ENCODE measurements at places on chromosomes 2 and 18.

GRCh38 chr2:25833566-25833965 lies 44.7 kb downstream of the ASXL2 start:
- peak; percentile 92 for DNase-seq

GRCh38 chr2:6957031-6957714 lies 40.0 kb downstream of the RNF144A start:
- DNase-seq, result no peak

DNA sequence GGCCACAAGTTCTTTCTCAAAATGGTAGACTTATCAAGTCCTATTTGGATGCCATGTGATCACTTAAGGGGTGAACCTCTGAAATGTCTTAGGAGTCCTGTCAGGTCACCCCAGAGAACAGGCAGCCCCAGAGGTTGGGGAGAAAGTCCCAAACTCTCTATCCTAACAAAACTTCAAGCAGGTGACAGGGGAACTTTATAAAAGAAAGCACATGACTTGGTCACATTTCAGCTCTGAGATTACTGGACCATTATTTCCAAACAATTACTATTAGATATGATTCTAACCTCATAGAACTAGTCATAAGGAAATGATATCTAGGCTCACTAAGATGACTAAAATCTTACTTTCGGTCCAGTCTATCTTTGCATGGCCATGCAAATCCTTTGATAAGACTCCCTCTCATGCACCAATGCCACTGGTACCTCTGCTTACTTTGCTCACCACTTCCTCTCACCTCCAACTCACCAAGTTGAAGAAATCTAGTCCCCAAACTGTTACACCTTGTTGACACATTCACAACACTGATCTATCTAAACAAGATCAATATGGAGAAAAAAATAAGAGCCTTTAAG lies 107.0 kb downstream of the GALNT14 start:
- DNase-seq, result no peak

DNA sequence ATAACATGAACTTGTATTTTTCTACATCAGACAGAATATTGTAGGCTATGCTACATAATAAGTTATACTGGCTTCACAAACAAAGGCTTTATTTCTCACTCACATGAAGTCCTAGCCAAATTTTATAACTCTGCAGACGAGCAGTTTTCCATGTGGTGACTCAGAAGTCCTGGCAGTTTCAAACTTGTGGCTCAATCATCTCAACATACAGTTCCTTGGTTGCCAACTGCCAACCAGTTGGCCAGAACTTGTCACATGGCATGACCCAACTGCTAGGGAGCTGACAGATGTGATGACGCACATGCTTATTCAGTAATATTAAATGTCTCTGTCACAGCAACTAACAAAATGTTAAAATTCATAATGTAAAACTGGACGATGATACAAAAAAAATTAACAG lies 63.8 kb upstream of the ZC3H15 start:
- peak; percentile 22 for DNase-seq

GRCh38 chr18:37176621-37176934 lies 347.7 kb downstream of the KIAA1328 start:
- DNase-seq, result no peak

DNA sequence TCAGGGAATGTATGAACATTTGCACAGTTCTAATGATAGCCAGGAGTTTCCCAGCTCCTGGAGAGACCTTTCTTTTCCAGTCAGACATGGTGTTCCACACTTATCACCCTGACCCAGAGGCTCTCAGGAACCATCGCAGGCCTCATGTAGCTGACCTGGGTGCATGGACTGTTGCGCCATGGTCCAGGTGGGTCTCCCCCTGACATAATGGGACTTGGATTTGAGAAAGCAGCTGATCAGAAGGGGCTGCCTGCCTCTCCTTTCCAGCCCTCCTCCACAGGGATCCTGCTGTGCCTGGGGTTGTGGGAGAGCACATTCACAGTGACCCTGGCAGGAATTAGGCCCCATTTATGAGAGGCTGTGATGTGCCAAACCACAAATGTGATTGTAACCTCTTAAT lies 133.4 kb upstream of the ALPP start:
- no peak for DNase-seq

GRCh38 chr2:59594671-59595222 lies 958.7 kb downstream of the BCL11A start:
- no peak for DNase-seq

DNA sequence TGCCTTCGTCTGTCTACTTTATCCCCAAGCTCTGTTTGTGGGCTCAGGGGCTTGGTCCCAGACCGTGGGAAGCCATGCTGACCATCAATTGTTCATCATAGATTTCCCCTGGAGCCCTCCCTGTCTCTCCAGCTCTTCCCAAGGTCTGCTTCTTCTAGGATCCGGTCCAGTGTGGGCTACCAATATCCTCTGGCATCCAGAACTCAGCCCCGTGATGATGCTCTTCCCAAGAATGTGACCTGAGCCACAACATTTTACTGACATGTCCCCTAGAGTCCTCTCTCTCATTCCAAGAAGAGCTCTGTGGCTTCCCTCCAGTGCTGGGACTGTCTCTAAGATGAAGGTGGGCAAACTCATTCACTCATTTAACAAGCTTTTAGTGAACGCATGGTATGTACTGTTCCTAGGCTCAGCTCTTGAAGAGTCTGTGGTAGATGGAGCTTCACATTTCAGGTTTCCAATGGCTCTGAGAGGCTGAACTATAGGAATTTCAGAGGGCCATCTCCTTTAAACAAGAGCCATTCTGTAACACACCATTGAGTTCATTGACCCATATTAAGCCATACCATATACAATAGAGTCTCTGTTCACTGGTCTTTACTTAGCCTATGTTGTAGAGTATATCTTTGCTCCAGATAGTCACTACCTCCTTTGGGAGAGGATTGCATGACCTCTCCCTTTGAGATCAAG lies 142.0 kb upstream of the APCDD1 start:
- DNase-seq, result no peak

Measured in hematopoietic multipotent progenitor cell treated with erythropoietin and hydrocortisone succinate and interleukin-3 and kit ligand, for 8 days (in vitro differentiated cells).